ENCODE measurements at places on chromosomes 7 and 10.

- DNase-seq, result no peak
Observed at GRCh38 chr10:18738835-18739234, 79.6 kb downstream of the ARL5B start.

- DNase-seq, result no peak
Observed at GRCh38 chr7:116165717-116166116, 44.6 kb upstream of the TES start.

DNA sequence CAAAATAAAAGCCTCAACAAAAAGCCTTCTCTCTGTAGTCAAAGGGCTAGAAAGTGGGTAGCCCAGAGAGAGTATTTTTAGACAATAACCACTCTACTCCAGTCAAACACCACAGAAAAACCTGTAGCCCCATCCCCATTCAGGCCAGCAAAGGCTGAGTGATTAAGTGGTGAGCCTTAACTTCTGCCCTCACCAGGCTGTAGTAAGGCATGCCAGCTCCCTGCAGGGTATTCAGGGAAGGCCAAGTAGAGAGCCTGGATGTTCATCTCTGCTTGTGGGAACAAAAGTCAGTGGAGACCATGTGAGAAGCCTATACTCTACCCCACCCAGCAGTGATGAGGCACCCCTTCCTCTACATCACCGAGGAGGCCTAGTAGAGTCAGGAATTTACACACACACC, 51.2 kb downstream of the HIF1AN start:
- DNase-seq, result no peak

DNA sequence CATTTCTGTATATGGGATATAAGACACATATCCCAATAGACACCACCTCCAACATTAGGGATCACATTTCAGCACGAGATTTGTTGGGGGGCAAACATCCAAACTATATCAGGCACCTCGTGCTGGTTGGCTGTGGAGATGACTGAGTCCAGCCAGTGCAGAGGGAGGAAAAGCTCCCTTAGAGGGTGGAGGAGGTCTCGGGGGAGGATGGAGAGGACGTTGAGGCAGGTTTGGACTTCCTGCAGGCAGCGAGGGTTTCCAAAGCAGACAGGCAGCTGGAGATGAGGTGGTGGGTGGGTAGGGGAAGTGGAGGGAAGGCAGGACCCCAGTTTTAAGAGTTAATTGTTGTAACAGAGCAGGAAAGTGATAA, 56.7 kb downstream of the EEPD1 start:
- DNase-seq, result no peak

Measured in heart right ventricle (tissue), 16 donors.